ENCODE measurements at places on chromosomes 13 and 19.

DNA sequence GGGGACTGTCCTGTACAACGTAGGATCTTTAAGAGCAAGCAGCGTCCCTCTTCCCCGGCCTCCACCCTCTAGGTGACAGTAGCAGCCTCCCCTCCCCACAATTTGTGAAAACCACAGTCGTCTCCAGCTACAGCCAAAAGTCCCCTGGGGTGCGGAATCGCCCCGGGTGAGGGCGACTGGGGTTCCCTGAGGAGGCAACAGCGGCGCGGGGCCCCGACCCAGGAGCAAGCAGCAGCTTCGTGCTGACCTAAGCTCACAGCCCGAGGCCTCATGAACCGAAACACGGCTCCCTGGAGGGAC is 322 bp downstream of the ZNF558 start:
- DNase-seq: no peak

DNA sequence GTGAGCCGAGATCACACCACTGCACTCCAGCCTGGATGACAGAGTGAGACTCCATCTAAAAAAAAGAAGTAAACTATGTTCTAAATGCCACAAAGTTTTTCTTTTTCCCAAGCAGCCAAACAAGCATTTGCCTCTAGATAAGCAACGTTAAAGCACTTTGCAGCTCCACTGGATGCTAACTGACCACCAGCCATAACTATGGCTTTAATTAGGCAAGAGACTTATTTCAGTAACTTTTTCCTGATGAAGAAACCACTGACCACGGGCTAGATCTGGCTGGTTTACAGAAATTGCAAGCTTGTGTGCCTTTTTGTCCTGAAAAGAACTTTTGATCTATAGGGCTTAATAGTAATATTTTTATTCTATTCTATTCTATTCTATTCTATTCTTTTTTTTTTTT is 22.1 kb downstream of the CD70 start:
- no peak for DNase-seq

GRCh38 chr13:26051657-26052311 is at the start of gene SHISA2:
Gene SHISA2 (minus strand): TSS chr13:26052016. CDS start chr13:26050975, 1,041 bp downstream.
- peak; percentile 84 for DNase-seq

DNA sequence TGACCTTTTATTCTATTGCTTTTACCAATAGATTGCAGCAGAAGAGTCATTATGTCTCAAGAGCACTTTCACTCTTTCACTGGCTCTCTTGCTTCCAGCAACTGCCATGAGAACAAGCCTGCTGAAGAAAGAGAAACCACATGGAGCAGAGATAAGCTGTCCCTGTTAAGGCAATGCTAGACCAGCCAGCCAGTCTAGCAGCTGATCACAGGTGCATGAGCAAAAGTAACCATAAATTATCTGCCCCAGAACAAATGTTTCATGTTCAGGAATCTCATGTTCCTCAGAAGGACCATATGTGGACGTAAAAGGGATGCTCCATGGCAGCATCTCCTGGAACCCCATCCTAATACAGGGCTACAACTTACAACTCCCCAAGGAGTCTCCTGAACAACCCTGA is 20.4 kb upstream of the DCLK1 start:
- no peak for DNase-seq

- DNase-seq: no peak
These were observed 273.8 kb downstream of the LHFPL6 start for GRCh38 chr13:39329182-39329639.

GRCh38 chr13:44149821-44150220 is 223.8 kb upstream of the SERP2 start:
- DNase-seq: no peak

- no peak for DNase-seq
These were observed 37.1 kb upstream of the LSM14A start for GRCh38 chr19:34135054-34135800.

DNA sequence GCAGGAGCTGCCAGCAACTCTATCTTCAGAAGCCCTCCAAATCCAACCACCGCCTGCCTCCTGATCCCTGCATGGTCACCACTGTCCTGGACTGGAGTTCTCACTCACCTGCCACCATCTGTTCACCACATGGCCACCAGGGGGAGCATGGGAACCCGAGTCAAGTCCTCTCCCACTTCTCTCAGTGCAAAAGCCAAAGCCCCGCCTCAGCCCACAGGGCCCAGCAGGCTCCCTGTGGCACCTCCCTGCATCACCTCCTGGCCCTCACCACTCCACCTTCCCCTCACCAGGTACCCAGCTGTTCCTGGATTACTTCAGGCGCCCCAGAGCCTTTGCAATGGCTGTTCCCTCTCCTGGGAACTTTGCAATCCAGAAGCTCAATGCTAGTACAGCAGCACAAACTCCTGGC is 5.3 kb downstream of the DHPS start:
- peak; percentile 87 for DNase-seq

GRCh38 chr13:93708308-93709075 is 481.9 kb downstream of the GPC6 start:
- no peak for DNase-seq

DNA sequence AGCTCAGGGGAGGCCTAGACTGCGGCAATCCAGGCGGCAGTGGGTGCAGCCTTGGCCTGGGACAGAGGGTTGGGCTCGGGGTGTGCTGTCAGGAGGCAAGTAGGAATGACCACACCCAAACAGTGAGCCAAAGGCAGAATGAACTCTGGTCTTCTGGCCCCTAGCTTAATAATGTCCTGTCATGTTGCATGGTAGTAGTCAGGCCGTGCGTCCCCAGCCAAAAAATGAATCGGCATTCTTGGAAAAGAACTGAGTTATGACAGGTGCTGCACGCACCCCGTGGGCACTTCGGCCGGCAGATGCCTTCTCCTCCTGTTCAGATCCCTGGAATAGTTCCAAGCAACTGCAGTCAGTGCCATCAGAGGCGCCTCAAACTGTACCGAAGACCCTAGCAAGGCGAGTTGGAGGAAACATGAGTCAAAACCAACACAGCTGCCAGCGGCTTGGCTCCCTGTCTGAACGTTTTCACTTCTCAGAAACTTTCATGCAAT is 55.9 kb downstream of the ATP7B start:
- peak; percentile 68 for DNase-seq

- no peak for DNase-seq
These were observed 198.8 kb downstream of the GPC6 start for GRCh38 chr13:93425411-93425810.

GRCh38 chr19:53091413-53092254 is 11.6 kb downstream of the ZNF160 start:
- no peak for DNase-seq

DNA sequence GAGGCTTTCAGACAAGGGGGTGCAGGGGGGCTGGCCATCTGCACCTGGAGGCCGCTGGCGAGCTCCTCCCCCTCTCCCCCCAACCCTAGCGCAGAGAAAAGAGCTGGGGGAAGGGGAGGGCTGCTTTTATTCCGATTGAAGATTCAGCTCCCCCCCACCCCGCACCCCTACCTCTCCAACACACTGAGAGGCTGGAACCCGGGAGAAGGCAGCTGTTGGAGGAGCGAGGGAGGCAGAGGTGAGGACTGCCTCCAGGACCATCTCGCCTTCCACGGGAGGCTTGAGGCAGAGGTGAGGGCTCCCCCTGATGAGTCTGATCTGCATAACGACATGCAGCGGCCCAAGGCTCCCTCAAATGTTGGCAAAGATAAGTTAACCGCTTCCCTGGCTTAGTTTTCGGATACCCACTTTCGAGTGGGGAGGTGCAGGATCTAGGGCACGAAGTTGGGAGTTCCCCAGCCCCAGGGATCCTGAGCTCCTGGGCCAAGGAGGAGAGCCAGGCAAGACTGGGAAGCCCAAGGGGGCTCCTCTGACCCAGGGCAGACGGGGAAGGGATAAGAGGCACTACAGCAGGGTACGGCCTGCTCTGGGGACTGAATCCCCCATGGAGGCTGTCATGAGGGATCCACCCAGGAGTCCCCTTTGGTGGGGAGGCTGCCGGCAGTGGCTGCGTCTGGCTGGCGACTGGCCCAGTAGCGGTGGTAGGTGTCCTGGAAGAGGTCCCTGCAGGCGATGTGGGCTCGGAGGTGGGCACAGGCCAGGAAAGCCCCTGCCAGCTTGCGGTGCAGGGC is 1.2 kb upstream of the NUMBL start:
- no peak for DNase-seq

DNA sequence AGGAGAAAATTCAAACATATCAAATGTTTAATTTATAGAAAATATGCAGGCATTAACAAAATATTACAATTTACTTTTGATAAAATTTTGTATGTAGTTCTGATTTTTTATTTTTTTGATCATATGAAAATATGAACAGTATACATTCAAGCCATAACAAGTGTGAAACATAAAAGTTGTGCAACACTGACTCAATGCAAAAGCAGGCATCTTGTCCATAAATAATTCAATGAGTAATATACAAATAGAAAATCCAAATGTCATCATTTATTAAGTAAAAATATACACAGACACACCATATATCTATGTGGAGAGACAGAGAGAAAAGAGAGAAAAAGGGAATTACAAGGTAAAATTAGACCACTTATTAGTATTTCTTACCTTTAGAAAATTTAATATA is 1183.9 kb downstream of the SLITRK1 start:
- no peak for DNase-seq

DNA sequence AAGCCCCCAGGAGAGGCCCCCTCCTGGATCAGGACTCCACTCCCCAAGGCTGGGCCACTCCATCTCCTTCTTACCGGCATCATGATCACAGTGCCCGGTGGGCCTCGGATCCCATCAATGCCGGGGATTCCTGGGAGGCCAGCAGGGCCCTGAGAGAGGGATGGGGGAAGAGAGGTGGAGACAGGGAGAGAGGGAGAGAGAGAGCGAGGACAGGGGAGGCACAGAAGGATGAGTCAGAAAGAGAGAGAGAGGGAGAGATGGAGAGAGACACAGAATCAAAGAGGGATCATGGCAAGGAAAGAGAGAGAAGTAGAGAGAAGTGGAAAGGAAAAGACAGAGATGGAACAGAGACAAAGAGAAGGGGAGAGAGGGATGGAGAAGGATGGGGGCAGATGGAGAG is 13.8 kb downstream of the COL5A3 start:
- DNase-seq: no peak

GRCh38 chr13:112849500-112849899 is 119.5 kb upstream of the MCF2L start:
- DNase-seq: no peak

- DNase-seq: no peak
These were observed 61.6 kb downstream of the ANKRD10 start for GRCh38 chr13:110853235-110853721.

GRCh38 chr13:49214917-49215376 is 5.2 kb upstream of the MLNR start:
- DNase-seq: peak; percentile 55

- peak; percentile 46 for DNase-seq
These were observed 9.3 kb downstream of the PLEKHA4 start for GRCh38 chr19:48858984-48859710.

DNA sequence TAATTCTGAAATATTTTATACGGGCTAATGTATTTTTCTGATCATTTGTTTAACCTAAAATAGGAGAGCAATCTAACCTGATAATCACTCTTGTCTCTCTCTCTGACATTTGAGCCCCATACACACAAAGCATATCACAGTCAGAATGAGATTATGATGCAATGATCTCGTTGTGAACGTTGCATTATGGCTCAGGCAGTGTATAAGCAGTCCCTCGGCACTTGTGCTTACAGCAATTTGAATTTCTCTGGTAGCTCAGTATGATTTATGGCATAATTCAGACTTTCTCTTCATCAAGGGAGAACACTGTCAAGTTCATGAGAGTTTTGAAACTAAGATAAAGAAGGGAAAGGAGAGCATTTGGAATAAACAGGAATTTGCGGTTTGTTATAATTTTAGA is 256.1 kb downstream of the DACH1 start:
- no peak for DNase-seq

DNA sequence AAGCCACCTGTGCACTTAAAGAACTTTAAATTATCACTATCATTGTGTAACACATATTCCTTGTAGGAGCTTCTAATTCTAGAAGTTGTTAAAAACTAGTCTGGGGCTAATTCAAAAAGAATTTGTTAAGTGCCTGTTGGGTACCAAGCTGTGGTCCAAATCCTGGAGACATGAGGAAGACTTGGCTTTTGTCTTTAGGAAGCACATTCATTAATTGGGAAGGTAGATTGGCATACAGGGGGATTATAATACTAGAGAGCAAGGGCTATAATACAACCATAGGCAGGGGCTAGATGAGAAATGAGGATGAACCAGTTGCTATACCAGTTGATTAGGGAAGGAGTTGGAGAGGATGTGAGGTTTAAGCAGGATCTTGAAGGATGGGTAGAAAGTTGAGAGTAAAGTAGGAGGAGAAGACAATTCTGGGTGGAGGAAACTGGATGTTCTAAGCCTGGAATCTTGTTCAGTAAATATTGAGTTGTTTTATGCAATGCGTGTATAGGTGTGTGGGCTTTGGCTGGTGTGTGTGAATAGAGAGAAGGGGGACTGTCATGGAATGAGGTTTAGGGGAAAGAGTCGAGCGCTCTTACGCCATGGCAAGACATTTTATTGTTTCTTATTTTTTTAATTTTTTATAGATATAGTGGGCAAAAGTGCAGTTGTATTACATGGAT is 350.1 kb downstream of the GPC5 start:
- no peak for DNase-seq

- no peak for DNase-seq
These were observed 13.0 kb downstream of the ERICH4 start for GRCh38 chr19:41455936-41456335.

- peak; percentile 90 for DNase-seq
These were observed 5.5 kb upstream of the MAMSTR start for GRCh38 chr19:48724796-48725753.

DNA sequence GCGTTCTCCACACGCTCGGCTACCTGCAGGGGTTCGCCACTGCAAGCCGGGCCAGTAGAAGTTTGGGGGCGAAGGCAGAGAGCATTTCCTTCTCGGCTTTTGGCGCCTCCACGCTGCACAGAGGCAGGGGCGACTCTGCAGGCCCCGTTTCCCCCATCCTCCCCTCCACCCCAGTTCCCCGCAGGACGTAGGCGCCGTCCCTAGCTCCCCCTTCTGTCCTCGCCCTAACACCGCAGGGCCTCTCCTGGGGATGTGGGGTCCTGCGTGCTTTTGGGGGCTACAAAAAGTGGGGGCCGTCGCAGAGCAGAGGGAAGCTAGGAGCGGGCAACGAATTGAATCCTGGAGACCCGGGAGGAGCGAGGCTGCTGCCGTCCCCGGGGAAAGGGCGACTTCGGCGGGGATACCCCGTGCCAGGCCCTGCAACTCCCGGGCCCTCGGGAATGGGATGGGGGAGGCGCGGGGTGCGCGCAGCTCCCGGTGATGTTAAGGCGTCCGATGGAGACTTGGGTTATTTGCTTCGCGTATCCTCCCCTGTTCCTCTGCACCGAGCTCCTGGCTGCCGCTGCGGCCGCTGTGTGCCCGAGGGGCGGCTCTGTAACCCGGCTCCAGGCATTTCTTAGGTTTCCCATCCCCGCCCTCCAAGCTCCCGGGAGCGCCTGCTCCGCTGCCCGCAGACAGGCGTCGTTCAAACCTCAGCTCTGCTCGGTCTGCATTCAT is 255.9 kb upstream of the SOX21 start:
- DNase-seq: peak; percentile 26
